Ammon's horn (tissue), 1 donor: ENCODE measurements at places on chromosomes 12 and 14.

- DNase-seq = no peak
These were observed 64.6 kb upstream of the LMO3 start for GRCh38 chr12:16670456-16671050.

GRCh38 chr14:74702293-74702692, 10.6 kb downstream of the AREL1 start:
- DNase-seq = no peak

GRCh38 chr12:126191949-126192348, 1126.7 kb downstream of the AACS start:
- no peak for DNase-seq

- no peak for DNase-seq
These were observed 114.4 kb downstream of the LMNTD1 start for GRCh38 chr12:25438638-25439037.

- DNase-seq = no peak
These were observed 38.4 kb downstream of the AKAP6 start for GRCh38 chr14:32367516-32367915.

- DNase-seq = no peak
These were observed 8.9 kb upstream of the IFNG-AS1 start for GRCh38 chr12:67980391-67980790.

DNA sequence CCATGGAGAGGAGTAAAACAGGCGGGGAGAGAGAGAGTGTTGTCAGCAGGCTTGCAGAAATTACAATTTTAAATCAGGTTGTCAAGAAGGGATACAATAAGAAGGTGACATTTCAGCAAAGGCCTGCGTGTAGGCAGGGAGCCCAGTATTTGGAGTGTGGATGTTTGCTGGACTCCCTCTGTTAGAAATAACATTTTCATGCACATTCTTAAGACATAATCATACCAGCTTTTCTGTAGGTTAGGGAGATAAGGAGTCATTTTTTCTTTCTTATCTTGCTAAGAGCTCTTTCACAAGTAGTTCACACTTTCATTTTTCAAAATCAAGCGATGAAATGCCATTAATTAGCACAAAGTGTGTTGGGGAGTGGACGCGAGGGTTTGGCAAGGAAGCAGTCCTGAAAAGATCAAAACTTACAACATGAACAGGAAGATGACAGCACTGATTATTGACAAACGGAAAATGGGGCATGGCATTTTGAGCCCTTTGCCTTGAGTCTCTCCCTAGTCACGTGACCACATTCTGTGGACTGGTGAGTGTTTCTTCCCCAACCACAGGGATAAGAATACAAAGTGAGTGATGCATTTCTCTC, 160.2 kb downstream of the DAD1 start:
- DNase-seq = peak; percentile 11

DNA sequence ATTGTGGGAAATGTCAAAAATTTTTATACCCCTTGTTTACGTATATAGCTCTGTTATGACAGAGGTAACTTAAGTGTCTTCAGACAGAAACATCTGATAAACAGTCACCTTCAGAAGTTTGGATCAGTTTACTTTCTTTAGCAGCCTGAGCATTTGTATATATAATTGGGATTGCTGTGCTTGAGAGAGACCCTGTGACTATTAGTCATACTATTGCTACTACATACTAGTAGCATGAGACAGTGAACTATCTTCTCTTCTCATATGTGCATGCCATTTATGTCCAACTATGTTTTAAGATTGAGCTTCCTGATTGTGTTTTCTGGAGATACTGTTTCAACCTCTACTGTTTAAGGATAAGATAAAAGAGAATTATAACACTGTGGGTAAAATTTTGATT, 101.5 kb downstream of the PDE6H start:
- DNase-seq = no peak

GRCh38 chr12:81231574-81232368, 153.9 kb downstream of the ACSS3 start:
- no peak for DNase-seq

- no peak for DNase-seq
These were observed 56.4 kb downstream of the RAB35 start for GRCh38 chr12:120060196-120060595.

DNA sequence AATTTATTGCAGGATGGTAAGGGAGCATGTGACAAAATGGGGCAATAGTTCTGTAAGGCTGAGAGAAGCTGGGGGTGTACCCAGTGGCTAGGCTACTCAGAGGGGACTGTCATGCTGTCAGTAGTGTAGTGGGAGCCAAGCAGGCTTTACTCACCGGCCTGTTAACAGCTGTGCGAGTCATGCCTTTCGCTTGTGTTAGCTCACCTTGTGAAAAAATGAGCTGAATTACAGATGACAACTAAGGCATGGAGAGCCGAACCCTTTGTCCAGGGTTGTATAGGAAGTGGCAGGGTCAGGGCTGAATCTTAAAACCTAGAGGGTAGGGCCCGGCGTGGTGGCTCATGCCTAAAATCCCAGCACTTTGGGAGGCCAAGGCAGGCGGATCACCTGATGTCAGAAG, 37.9 kb downstream of the SH2B3 start:
- DNase-seq = no peak

DNA sequence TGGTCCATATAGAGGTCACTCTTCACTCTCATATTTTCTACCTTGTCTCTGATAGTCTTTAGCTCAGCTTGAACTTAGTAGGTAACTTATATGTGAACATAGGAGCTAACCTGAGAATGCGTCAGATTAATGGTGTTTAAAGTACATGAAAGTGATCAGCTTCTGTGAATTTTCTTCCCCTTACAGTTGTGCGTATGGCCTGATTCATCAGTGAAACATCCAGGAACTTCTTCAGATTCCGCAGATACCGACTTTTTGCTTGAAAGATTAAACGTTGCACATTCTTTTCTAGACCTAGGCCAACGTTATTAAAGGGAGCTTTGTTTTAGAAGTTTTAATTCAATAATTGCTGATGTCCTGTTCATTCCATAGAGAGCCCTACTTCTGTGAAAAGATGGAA, 1945.1 kb upstream of the SEL1L start:
- no peak for DNase-seq
